ENCODE measurements at places on chromosomes 3 and 15. TPM values are rescaled to one million over a fixed set of nuclear protein-coding genes. Genes with fewer than 3 reads are reported as not detected.
A peak's percentile ranks its signal among the peaks of the same experiment; 100 is the strongest.

The COL6A5 gene
- not detected for total RNA-seq

- no peaks in the 10 kb centered on the region for H3K4me1 ChIP-seq
- no peak for DNase-seq
- H3K36me3 ChIP-seq, result no peaks in the 10 kb centered on the region
- no peak overlapping the region for H3K4me3 ChIP-seq
Measured at GRCh38 chr3:104102386-104102785, 1264.3 kb upstream of the ALCAM start.

DNA sequence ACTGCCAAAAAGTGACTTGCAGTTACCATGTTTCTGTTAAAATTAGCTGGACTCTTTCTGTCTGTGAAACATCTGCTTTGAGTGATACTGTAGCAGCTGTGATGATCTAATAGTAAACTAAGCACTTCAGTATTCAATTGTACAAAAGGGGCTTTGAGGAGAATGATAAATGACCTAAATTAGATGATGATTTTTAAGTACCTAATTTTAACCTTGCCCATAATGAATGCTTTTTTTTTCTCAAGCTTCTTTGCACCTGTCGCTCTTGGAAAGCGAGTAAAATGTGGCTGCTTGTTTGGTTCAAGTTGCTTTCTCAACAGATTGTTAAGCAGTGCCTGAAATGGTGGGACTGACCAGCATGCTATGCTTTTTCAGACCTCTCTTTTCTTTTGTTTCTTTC is 752.3 kb downstream of the EPHA3 start:
- H3K4me3 ChIP-seq, result no peak overlapping the region
- no peaks in the 10 kb centered on the region for H3K36me3 ChIP-seq
- H3K27me3 ChIP-seq, result no peaks in the 10 kb centered on the region
- no peak overlapping the region for H3K27ac ChIP-seq
- H3K4me1 ChIP-seq, result no peaks in the 10 kb centered on the region

DNA sequence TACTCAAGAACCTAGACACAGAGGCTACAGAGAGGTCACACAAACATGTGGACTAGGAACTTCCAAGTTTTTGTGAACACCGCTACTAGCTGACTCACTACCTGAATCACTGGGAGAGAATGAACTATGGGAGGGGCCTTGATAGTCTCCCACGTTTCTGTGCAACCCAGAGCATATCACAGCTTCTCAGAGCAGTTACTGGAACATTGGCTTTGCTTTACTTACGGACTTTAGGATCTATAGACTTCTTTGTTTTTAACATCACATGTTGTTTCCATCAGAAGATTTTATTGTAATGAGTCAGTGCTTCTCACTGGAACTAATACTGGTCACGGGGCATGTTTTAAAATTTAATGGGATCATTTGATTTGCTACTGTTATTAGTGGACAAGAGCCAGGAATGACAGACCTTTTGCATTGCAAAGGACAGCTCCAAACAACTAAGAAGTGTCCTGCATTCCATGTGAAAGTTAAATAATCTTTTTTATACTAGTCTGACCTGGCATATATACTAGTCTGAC is 35.6 kb downstream of the RTP4 start:
- no peaks in the 10 kb centered on the region for H3K36me3 ChIP-seq
- H3K4me1 ChIP-seq, result no peaks in the 10 kb centered on the region
- H3K27me3 ChIP-seq, result no peaks in the 10 kb centered on the region
- H3K27ac ChIP-seq, result peak overlapping the region; percentile 59
- no peak for DNase-seq

- no peaks in the 10 kb centered on the region for H3K27me3 ChIP-seq
- DNase-seq, result no peak
- H3K4me3 ChIP-seq, result no peak overlapping the region
- no peaks in the 10 kb centered on the region for H3K36me3 ChIP-seq
Measured at GRCh38 chr15:57849317-57849716, 142.8 kb downstream of the POLR2M start.

DNA sequence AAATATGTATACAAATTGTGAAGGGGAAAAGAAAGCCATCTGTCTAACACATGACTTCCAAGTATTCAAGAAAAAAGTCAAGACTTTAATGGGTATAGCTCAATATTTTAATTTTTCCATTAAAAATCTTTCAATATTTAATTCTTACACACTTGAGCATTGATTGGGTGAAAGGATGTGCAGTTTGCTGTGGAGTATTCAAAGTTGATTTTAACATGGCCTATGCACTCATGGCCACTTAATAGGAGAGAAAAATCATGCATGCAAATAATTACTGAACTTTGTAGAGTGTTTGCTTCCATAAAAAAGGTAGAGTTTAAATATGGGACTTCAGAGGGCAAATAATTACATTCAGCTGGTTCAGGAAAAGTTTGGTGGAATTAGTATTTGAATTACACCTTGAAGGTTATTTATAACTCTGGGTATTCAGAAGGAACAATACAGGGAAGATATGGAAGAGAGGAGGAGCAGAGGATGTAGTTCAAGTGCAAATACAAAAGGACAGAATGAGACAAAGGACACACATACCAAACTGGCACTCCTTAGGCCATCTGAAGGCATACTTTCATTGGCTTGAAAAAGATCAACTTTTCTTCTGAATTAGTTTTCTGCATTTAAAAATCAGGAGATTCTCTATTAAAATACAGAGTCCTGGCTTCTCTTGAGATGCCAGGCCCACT is 90.1 kb downstream of the OTOL1 start:
- H3K27me3 ChIP-seq, result no peaks in the 10 kb centered on the region
- no peak for DNase-seq
- H3K27ac ChIP-seq, result no peak overlapping the region
- H3K4me3 ChIP-seq, result no peak overlapping the region

DNA sequence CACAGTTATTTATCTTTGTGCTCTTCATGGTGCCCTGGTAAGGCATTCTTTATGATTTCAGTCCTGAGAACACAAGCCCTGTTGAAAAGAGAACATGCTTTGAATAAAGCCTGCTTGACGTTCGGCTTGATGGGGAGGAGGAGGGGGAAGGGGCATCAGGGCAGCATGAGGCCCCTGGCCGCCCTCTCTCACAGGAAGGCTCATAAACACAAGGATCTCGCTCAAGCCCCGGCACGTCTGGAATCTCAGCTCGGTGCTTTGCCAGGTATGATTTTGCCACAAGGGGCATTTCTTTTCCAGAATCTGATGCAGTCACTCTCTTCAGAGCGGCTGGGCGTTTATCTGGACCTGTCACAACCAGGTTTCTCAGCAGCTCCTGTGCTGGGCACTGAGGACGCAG is 129.4 kb downstream of the DNAJB8 start:
- no peaks in the 10 kb centered on the region for H3K27me3 ChIP-seq
- DNase-seq, result peak; percentile 48
- H3K36me3 ChIP-seq, result no peaks in the 10 kb centered on the region
- H3K4me3 ChIP-seq, result no peak overlapping the region

The DUOXA1 gene
- 2.1 TPM for total RNA-seq

- no peaks in the 10 kb centered on the region for H3K4me1 ChIP-seq
- H3K27me3 ChIP-seq, result no peaks in the 10 kb centered on the region
- DNase-seq, result no peak
- H3K27ac ChIP-seq, result no peak overlapping the region
- H3K4me3 ChIP-seq, result no peak overlapping the region
Measured at GRCh38 chr3:21825684-21826083, 74.7 kb upstream of the ZNF385D start.

DNA sequence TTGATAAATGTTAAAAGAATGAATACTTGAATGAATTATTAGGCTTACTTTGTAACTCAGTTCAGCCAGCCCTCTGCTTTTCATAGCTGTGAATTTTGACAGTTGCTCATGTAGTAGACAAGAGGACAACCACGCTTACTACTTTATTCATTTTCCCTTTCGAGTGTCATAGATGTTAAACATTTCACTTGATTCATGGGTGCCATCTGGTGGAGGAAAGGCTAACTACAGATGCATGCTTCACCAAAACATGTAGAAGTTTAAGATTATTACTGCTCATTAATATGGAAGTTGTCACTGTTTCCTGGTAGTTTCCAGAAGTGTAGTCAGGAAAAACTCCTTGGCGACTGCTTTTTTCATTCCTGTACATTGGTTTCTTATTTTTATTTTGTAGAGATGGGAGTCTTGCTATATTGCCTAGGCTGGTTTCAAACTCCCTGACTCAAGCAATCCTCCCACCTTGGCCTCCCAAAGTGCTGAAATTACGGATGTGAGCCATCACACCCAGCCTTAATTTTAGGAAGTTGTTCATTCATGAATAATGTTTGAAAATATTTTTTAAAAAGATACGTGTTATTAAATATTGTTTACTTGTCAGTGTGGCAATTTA is 163.2 kb downstream of the B3GALNT1 start:
- H3K36me3 ChIP-seq, result no peaks in the 10 kb centered on the region
- no peak overlapping the region for H3K27ac ChIP-seq
- H3K4me3 ChIP-seq, result no peak overlapping the region
- H3K4me1 ChIP-seq, result no peaks in the 10 kb centered on the region

DNA sequence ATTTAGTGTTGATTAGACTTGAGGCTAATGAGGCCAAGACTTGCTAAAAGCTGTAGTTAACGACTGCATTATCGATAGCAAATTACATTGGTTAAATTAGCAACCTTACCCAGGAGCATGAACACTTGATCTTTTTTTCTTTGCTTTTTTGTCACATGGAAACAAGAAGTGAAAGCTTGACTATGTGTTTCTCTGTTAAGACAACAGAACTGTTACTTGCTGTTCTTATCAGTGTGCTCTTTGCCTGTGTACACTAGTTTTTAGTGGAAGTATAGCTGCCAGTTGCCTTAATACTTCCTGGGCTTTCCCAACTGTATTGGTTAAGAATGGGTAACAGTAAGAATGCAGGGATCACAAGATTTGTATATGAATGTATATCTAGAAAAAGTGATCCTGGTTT is 625.5 kb downstream of the NAALADL2 start:
- no peak overlapping the region for H3K27ac ChIP-seq
- no peaks in the 10 kb centered on the region for H3K27me3 ChIP-seq
- no peak overlapping the region for H3K4me3 ChIP-seq
- H3K4me1 ChIP-seq, result no peaks in the 10 kb centered on the region
- no peak for DNase-seq

- H3K4me1 ChIP-seq, result no peaks in the 10 kb centered on the region
- no peak overlapping the region for H3K27ac ChIP-seq
- no peak overlapping the region for H3K4me3 ChIP-seq
- DNase-seq, result no peak
- H3K27me3 ChIP-seq, result no peaks in the 10 kb centered on the region
Measured at GRCh38 chr3:72143966-72144717, 359.2 kb upstream of the PROK2 start.

DNA sequence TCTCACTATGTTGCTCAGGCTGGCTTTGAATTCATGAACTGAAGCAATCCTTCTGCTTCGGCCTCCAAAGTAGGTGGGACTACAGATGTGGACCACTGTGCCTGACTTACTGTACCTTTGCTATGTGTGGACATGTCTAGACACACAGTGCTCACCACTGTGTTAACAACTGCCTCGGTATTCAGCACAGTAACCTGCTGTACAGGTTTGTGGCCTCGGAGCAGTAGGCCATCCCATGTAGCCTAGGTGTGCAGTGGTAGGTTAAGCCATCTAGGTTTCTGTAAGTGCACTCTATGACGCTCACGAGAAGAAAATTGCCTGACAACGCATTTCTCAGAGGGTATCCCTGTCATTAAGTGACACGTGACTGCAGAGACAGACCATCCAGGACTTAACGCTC is 70.3 kb downstream of the TAMM41 start:
- H3K27ac ChIP-seq, result no peak overlapping the region
- H3K4me1 ChIP-seq, result no peaks in the 10 kb centered on the region
- DNase-seq, result no peak
- H3K27me3 ChIP-seq, result no peaks in the 10 kb centered on the region
- H3K4me3 ChIP-seq, result no peak overlapping the region

DNA sequence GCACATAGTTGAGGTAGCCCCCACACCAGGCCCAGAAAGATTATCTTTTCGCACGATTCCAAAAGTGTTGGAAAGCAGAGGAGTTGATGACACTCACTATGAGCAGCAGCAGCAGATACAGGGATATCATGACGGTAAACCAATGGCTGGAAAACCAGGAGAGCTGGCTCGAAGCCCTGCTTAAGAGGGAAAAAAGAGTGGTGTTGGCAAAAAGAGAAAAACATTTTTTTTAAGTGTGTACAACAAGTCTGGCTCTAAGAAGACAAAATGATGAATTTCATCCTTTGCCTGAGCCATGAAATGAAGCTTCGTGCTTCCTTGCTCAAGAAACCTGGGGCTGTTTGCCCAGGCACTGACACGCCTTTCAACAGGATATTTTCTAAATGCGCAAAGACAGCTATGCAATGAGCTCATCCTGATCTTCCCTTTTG is 27.3 kb downstream of the PARP16 start:
- H3K36me3 ChIP-seq, result no peaks in the 10 kb centered on the region
- DNase-seq, result peak; percentile 94
- peak overlapping the region; percentile 86 for H3K27ac ChIP-seq
- no peaks in the 10 kb centered on the region for H3K27me3 ChIP-seq
- no peaks in the 10 kb centered on the region for H3K4me1 ChIP-seq

DNA sequence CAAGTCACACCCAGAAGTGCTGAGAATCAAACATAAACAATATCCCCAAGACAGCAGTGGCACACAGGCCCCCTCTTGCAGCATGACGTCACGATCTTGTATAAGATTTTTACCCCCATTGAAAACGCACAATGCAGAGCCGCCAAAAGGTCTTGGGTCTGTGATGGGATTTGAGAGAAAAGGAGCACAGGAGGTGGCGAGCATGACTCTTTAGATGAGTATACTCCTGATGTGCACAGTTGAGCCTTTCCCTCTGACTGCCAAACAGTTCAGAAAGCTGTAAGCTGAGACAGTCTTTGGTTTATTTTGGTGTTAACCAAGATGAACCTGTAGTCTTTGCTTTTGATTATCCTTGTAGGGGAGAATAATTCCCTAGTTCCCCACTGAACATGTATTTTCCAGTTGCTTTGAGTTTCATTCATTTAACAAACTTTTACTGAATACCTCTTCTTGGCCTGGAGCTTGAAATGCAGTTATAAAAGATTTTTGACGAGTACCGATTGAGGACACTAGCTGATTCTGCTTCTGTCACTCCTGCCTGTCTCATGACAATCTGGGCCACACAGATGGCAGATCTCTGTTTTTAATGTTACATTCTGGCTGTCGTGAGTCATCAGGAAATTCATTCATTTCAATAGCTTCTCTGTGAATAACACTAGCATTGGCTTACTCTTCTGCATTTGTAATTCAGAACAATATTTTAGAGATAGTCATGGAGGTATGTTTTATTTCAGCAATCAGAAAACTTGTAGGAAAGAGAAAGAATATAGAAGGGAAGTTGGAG is 28.9 kb downstream of the CFAP91 start:
- DNase-seq, result no peak
- H3K4me3 ChIP-seq, result no peak overlapping the region
- H3K4me1 ChIP-seq, result no peaks in the 10 kb centered on the region
- H3K27ac ChIP-seq, result no peak overlapping the region
